ENCODE measurements at places on chromosomes 7 and 10.
A peak's percentile ranks its signal among the peaks of the same experiment; 100 is the strongest.

DNA sequence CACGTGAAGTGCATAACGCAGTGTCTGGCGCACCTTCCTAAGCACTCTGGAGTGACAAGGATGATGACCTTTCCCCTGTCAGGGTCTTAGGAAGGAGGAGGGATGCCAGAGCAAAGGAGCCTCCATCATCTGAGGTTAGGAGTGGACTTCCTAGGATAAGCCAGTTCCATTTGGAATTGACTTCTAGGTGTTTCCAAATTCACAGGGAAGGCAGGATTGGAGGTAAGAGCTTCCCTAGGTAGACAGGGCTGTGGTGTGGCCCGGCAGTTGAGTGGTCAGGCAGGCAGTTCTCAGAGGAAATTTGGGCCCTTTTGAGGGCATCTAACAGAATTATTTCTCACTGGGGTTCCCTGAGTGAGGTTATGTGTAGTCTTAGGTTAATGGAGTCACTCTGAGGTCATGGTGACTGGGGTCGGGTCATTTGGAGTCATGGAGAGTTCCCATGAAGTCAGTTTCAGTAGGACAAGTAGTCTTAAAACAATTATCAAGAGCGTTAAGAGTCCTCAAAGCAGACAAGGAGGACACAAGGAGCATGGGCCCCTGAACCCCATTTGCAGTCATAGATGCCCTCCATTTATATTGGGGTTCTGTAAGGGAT lies 8.2 kb downstream of the PPIF start:
- no peak for DNase-seq

DNA sequence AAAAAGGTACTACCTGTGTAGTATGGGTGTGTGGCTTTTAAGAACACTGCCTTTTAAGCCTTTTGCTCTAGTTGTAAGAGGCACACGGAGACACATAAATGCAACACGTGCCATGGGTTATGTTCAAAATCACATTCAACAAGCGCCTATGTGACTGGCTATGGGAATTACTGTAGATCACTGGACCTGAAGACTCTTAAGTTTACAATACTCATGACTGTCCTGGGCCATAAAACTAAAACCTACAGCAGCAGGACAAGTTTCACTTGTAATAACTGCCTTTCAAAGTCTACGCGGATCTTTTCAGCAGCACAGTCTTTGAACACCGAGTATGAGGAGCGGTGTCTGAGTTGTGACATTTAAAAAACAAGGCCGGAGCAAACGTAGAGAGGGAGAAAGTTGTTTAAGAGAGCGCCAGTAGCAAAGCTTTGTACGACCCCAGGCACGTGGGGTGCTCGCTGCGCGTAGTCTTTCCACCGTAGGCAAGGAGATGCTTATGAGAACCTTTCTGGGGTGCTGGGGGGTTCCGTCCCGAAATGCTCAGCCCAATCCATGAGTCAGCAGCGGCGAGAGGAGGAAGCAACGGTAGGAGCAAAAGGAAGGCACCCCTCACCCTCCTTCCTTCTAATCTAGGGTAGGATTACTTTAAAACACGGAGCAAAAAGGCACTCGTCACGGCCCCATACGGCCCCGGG lies 662 bp downstream of the DNAJC2 start:
- DNase-seq, result no peak

DNA sequence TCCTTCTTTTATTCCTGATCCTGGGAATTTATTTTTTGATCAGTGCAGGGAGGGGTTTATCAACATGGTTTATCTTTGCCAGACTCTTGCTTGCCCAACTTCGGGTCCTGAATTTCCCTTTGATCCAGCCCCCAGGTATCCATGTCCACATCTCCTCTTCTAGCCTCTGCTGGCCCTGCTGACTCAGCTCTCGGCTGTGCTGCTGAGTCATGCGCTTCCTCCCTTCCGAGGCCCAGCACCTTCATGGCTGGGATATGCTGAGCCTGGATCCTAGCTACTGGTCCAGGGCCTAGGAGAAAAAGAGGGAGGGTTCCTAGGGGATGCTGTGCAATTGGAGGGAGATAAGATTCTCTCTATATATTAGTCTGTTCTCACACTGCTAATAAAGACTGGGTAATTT lies 380.7 kb upstream of the SHH start:
- DNase-seq, result no peak

DNA sequence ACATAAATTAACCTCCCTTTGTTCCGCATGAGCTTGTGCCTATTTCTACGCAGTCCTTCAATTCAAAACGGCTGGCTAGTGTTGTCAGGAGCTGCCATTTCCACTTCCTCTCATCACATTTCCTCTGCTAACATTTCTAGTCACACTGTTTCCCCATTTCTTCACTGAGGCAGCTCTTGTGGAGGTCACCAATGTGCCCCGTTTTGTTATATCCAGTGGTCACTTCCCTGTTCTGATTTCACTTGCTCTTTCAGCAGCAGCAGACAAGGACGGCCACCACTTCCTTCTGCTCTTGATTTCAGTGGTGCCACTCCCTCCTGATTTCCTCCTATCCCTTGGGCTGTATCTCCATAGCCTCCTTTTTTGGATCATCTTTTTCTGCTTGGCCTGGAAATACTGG lies 64.8 kb upstream of the SEC61G start:
- no peak for DNase-seq

DNA sequence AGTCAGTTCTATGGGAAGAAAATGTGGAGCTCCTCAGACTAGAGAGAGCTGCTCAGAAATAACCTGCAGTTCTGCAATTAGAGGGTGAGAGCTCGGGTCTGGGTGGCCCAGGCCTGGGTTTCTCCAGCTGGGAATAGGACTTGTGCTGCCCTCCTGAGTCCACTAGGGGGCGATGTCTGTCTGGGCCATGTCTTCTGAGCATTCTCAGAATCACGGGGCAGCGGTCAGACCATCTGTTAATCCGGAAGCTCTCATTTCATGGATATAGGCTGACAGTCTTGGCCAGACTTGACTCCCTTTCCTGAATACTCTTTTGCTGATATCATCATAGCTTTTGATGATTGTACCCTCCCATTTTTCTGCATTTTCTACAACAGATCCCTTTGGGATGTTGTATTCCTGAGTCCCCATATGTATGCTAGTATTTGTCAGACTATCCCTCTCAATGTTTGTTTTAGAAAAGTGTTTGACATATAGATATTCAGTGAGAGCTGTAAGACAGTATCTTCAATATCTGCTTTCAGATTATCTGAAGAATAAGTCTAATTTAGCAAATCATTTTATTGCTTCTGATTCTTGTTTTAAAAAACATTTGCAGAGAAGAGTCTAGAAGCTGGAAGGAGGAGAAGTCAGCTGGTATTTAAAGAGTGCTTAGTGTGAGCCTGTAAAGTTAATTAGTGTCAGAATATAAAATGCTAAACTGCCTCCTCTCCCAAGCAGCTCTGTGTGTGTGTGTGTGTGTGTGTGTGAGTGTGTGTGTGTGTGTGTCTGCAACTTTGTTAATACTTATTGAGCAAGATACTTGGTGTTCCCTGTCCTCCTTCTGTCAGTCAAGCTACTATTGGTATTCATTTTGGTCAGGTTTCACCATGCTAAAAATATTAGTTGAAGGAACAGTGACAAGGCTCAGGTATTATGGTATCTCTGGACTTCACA lies 38.0 kb downstream of the STARD3NL start:
- peak; percentile 57 for DNase-seq

DNA sequence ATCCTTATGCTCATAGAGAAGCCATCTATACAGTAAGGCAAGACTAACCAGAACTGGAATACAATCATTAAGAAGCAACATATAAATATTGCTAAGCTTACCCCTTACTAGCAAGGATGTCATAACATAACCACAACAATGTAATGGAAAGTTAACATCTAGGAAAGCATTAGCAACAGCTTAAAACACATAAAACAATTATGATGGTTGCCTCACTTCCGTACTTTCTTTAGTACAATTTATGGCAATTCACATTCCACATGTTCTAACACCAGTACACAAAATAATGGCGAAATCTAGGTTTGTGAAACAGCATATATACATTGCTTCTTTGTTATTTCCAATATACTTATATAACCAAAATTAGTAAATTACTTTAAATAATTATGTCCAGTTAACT lies 195.0 kb downstream of the AHR start:
- no peak for DNase-seq

GRCh38 chr7:112001091-112001826 lies 204.9 kb downstream of the DOCK4 start:
- DNase-seq, result peak; percentile 18

DNA sequence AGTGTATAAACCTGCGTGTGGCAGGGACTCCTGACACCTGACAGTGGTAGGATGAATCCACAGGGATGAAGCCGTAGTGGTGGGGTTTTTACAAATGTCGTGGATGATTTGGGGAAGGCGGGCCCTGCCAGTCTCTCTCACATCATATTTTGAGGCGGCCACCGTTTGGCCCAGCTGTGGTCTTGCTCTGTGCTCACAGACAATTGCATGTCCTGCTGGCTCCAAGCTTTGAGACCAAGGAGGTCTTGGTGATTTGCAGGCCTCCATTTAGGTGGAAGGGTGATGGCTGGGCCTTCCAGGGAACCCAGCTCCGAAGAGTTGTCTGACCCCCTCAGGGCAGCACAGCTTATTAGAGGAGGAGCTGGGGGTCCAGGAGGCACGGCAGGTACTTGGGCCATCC lies 151.1 kb upstream of the SHH start:
- DNase-seq, result no peak

DNA sequence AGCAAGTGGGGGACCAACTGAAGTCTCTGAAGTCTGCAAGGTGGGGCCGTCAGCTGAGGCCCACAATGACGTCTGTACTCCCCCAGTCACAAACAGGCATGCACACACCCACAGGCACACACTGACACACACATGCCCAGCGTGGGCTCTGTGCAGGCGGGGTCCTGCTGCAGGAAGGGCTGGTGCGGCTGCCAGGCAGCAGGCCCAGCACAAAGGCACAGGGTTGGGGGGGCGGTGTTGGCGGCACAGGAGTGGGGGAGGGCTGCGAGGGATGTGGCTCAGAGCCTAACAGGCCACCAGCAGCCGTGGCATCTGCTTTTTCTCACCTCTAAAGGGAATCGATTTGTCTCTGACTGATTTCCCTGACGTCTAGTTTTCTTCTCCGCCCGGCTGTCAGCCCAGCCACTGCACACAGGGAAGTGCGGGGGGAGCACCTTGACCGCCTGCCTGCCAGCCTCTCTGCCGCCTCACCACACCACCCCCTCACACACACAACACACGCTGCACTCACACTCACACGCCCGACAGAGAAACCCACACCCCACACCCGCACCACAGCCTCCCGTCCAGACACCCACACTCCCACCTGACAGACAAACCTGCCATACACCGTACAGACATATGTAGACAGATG lies 43.5 kb upstream of the ZMIZ1 start:
- peak; percentile 60 for DNase-seq

DNA sequence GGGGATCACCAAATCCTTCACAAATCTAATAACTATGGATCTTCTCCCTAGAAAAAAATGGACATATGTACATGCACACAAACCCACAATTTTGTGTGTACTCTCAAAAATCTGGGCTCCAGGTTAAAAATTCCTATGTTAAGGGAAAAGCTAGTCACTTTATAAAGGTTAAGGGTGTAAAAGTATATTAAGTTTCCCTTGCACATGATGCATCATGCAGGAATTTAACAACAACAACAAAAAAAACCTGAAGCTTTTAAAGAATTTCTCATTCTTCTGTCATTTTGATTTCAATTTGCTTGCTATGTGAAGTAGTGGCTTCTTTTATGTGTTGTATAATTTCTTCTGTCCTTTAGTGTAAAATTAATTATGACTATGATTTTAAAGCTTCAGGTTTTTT lies 123.7 kb downstream of the CNOT4 start:
- no peak for DNase-seq

DNA sequence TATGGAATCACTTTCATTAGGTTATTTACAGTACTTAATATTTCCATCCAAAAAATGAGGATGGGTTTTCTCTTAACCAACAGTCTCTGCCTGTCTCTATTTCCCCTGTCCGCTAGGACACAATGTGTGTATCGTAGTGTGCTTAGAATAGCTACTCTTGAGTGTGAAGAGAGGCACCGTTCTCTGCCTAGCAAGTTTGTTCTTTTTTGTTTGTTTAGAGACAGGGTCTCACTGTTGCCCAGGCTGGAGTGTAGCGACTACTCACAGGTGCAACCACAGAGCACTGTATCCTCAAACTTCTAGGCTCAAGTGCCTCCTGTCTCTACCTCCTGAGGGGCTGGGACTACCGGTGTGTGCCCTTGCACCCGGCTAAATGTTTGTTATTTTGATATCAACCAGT lies 121.9 kb downstream of the ANK3 start:
- DNase-seq, result no peak

- no peak for DNase-seq
These were observed 2.1 kb downstream of the PRKG1 start for GRCh38 chr10:51076299-51076841.

DNA sequence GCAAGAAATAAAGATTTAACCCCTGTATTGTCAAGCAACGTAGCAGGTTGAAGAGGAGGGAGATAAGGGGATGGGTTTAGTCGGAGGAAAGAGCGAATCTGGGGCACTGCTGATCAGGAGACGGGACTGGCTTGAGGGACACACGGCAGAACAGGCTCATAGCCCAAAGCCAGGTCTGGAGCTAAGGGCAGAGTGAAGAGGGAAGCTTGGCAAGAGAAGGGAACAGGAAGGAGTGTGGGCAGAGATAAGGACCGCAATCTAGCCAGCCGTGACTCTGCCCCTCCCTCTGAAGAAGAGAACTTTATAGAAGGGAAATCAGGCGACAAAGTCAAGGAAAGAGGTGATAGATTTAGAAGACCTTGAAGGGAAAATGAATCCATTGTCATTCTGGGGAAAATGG lies 67.6 kb downstream of the CAV1 start:
- DNase-seq, result no peak

- no peak for DNase-seq
These were observed 507.4 kb upstream of the PODXL start for GRCh38 chr7:132063800-132064199.

- DNase-seq, result no peak
These were observed 104.7 kb downstream of the SEPTIN7 start for GRCh38 chr7:35905555-35905954.

DNA sequence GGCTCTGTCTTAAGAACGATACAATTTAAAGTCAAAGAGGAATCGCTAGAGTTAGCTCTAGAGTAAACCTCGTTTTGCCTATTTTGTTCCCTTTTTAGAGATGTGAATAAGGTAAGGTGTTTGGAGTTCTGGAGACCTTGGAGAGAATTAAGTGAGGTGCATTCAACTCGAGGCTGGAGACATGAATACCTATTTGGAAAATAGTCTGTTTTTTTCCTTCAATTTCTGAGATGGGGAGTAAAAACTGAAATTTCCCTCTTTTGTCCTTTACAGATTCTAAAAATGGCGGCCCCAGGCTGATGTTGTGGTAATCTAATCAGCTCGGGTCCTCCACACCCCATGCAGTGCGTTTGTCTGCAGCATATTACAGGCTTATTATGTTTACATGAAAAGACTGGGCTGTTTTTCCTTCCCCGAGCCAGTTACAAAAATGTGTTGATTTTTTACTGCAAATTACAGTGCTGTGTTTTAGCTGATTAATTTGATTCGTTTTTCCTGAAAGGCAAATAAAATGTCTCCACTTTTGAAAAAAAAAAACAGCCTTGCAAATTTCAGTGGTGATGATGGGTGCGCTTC lies 1.5 kb downstream of the KMT2E start:
- DNase-seq, result no peak

DNA sequence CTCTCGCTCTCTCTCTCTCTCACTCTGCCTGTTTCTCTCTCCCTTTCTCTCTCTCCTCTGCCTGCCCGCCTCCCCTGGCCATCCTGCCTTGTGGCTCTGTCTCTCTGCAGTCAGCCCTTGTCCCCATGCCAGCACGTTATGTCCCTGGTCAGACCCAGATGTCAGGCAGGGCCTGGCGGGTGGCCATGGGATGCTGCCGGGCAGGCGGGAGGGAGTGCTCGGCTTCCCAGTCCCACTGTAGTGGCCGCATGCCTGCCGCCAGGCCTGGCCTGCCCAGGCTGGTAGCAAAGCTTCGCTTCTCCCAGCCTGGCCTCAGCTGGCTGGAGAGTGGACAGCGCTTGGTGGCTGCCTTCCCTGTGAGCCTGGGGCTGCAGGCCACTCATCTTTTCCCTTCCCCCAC lies 121.5 kb upstream of the ZNF716 start:
- DNase-seq, result no peak
